NCI-H2107 (cell line): ENCODE measurements at places on chromosomes 7 and 10.

- DNase-seq: no peak
These were observed 536.4 kb downstream of the XPNPEP1 start for GRCh38 chr10:109386921-109387320.

- no peak for DNase-seq
These were observed 105.5 kb upstream of the FAM204A start for GRCh38 chr10:118447478-118448270.

DNA sequence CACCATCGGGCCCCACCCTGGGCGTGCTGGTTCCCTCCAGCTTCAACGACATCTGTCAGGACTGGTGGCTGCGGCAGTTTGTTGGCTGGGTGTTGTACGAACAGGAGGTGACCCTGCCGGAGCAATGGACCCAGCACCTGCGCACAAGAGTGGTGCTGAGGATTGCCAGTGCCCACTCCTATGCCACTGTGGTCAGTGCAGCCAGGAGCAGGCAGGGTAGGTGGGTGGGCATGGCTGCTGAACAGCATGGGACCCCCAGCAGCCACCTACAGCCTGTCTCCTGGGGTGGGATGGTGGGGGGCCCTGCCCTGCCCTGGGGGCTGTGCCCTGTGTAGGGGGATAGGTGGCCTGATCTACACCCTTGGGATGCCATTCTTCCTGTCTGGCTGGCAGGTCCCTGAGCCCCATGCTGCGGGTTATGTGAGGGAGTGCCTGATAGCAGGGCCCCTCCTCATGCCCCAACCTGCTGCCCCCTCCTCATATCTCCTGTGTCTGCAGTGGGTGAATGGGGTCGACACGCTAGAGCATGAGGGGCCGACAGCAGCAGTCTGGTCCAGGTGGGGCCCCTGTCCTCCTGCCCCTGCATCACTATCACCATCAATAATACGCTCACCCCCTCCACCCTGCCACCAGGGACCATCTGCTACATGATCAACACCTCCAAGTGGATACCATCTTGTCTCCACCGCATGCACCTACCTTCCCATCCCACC is 56.9 kb downstream of the ZNF727 start:
- DNase-seq: no peak

- no peak for DNase-seq
These were observed 733 bp upstream of the ARL5B start for GRCh38 chr10:18658271-18659124.

GRCh38 chr7:44386139-44386913 is 60.9 kb upstream of the CAMK2B start:
- DNase-seq: no peak

GRCh38 chr7:155448632-155449007 is 9.3 kb upstream of the EN2 start:
- no peak for DNase-seq

- no peak for DNase-seq
These were observed 147.5 kb downstream of the RTKN2 start for GRCh38 chr10:62121187-62121530.

GRCh38 chr10:14124941-14125340 is 205.8 kb downstream of the FRMD4A start:
- DNase-seq: no peak

DNA sequence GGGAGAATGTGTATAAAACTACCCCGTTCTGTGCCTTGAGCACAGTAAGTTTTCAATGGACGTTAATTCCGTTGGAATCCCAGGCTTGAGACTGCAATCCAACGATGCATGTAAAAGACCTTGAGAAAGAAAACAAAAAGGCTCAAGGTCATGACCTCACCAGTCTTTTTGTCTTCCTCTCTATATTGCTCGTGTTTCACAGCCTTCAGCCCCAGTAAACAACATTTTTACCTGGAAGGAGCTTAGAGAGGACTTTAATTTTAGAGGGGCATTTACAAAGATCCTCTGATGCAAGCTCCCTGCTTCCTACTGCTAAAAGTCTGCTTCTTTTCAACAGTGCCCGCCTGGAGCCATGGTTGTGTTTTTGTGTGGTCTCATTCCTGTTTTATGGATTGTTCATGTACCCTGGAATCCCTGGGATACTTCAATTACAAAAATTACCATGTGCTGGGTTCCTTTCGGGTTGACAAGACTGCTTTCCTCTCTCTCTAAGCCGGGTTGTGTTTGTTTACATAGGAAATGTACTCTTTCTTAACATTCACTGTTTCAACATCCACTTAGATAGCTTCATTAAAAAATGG is 320.1 kb upstream of the NFE2L3 start:
- no peak for DNase-seq

- DNase-seq: no peak
These were observed 38.8 kb downstream of the TMEM270 start for GRCh38 chr7:73899731-73900142.

- DNase-seq: no peak
These were observed 66.9 kb downstream of the BAMBI start for GRCh38 chr10:28744069-28744768.

DNA sequence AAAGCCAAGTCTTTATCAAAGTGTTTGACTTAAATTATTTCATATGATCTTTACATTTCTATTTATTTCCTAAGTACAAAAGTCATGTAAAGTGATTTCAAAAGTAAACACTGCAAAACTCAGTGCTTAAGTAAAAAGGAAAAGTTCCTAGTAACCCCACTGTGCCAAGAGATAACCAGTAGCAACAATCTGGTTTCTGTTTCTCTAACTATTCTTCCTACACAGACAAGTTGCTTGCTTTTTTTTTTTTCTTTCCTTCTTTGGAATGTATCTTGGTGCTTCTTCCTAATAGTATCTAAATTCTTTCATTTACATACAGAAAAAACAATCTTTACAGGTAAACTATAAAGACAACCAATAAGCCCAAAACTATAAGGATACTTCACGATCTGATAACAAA is 3.1 kb downstream of the JCAD start:
- no peak for DNase-seq

DNA sequence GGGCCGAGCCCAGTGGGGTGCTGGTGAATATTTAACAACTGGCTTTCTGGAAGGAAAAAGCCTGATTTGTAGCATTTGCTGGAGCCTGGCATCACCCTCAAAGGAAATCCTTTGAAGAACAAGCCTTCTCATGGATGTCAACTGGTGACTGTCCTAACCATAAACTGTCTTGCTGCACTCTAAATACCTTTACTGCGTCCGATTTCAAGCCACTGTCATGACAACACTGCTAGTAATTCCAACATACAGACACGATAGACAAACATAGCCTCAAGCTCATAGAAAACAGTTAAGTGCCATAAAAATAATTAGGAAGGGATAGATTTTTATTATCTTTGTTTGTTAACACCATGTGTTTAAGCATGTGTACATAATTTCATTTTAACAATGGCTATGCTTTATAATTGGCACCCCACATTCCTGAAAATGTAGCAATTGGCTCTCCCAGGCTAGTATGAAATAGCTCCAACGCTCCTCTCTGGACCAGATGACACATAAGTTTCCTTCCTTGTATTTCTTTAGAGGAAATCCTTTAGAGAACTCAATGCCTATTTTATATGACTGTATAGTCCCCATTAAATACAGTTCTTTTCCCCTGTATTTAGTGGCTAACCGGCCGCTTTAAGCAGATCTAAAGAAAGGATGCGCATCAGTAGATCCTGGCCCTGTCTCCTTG is 273.4 kb downstream of the PRPF18 start:
- DNase-seq: no peak

DNA sequence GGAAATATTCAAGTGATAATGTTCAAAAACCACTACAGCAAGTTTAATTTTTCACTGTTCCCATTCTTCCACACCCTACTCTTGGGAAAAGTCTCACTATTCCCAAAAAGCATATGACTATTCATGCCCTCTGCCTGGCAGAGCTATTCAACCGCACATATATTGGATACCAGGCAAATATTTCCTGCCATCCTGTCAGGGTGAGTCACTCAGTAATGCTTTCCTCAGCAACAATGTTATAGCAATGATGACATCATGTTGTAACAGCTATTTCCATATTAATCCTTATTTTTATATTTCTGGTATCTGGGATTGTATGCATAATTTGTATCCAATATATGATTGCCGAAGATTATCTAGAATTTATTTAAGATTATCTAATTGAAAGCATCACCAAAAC is 114.0 kb upstream of the PLXDC2 start:
- DNase-seq: no peak

DNA sequence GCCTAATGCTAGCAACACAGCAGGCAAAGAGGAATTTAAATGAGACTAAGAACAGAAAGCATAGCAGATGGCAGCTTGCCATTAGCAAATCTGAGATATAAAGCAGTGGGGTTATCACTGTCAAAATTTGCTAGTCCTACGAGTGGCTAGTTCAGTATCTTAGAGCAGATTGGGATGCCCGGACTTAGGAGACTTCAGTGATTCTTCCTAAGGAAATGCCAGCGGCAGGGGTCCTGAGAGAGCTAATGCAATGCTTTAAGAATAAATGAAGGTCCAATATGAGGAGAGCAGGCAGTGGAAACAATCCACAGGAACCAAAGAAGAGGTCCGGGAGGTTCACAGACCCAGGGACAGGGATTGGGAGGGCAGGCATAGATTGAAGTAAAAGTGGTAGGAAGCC is 169.3 kb upstream of the NPSR1 start:
- DNase-seq: no peak

DNA sequence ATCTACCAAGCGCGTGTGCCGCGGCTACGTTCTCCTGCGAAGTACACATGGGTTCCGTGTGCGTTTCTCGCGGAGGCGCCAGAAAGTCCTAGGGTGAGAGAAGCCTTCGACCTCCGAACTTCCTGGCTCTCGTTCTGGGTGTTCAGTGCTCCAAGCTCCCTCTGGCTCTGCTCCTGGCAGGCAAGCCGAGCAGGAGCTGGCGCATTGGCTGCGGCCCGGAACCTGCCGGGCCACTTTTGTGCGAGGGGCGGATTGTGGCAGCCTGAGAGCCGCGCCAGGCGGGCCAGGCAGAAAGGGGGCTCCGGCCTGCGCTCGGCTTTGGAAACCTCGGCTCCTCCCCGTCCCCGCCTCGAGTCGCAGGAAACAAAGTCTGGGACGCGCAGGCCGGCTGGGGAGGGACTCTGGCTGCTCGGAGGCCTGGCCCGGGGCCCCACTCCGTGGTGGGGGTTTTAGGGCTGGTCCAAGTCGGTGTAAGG is 9.6 kb downstream of the EMX2 start:
- DNase-seq: no peak

DNA sequence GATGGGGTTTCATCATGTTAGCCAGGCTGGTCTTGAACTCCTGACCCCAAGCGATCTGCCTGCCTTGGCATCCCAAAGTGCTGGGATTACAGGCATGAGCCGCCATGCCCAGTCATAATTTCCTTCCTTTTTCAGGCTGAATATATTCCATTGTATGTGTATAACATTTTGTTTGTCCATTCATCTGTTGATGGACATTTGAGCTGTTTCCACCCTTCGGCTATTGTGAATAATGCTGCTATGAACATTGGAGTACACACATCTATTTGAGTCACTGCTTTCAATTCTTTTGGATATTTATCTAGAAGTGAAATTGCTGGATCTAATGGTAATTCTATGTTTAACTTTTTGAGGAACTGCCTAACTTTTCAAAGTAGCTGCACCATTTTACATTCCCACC is 34.6 kb downstream of the TLX1 start:
- no peak for DNase-seq

GRCh38 chr7:20560325-20561180 is 54.9 kb upstream of the ABCB5 start:
- no peak for DNase-seq

DNA sequence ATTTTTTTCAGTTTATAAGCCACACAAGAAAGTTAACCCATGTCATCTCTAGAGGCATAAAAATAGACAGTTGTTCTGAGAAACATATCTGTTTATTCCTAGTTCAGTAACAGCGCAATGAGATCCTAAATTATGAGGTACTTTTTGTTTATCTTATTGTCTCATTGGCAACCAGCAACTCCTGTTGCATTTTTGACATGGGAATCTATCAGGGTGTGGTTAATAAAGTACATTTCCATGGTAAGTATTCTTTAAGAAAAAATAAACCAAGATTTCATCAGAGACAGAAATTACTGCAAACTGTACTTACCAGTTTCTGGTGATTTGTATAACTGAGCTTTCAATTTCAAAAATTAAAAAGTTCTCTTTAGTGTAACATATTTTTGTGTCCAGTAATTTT is 9.0 kb downstream of the FAS start:
- DNase-seq: no peak

- no peak for DNase-seq
These were observed 194.5 kb upstream of the LRGUK start for GRCh38 chr7:133932591-133932990.

GRCh38 chr7:157846271-157846670 is 509.5 kb downstream of the DNAJB6 start:
- no peak for DNase-seq

GRCh38 chr7:1798191-1798590 is 128.1 kb downstream of the ELFN1 start:
- DNase-seq: no peak

- no peak for DNase-seq
These were observed 174.3 kb upstream of the FAM3C start for GRCh38 chr7:121570365-121570764.

DNA sequence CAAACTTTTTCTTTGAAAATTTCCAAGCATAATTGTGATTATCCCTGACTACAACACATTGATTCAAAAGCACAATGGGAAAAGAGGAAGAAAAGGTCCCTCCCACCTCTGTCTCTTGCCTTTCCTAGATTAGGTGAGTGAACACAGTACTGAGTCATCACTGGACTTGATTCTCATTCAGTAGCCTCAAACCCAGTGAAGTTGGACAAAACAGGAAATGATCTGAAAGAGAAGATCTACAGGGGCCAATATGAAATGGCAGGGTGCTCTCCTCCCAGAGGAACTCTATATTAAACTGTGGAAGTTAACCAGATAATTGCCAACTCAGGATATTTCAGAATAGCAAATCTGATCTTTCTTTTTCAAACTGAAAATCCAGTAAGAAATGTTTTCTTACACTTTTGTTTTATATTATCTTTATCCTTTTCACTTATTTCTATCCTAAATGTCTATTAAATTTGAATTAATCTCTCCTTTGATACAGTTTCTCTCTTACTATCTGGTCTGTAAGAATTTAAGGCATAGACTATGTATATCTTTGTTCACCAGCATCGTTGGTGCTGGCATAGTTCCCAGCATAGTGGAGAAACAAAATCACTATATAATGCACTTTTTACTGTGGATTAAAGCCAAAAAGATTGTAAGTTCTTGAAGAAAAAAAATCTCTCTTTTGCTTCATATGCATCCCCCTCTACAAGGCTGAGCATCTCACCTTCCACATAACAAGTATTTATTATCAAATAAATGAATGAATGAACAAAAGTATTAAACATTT is 41.4 kb upstream of the IKZF1 start:
- no peak for DNase-seq

- DNase-seq: no peak
These were observed 58.5 kb upstream of the SMIM30 start for GRCh38 chr7:113176836-113177235.

DNA sequence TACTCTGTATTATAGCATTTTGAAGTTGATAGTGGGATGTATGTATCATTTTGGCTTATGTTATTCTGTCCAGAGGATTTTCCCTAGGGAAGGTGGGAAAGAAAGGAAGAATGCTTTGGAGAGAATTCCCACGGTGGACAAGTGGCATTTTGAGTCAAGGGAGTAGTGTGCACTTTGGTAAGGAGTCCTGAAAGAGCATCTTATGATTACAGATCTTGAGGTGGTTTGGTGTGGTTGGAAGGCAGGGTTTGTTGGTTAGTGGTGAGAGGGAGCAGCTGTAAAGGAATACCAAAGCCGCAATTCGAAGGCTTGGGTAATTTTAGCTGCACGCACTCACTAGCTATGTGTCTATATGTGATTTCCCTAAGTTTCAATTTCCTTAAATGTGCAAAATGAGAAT is 16.1 kb downstream of the CCSER2 start:
- DNase-seq: no peak

GRCh38 chr10:93420944-93421825 is 60.9 kb downstream of the MYOF start:
- DNase-seq: no peak

GRCh38 chr10:24968349-24968748 is 15.9 kb upstream of the PRTFDC1 start:
- no peak for DNase-seq
